B cell (primary cell): ENCODE measurements at places on chromosomes 1 and 21. TPM values are rescaled to one million over a fixed set of nuclear protein-coding genes. Genes with fewer than 3 reads are reported as not detected.

DNA sequence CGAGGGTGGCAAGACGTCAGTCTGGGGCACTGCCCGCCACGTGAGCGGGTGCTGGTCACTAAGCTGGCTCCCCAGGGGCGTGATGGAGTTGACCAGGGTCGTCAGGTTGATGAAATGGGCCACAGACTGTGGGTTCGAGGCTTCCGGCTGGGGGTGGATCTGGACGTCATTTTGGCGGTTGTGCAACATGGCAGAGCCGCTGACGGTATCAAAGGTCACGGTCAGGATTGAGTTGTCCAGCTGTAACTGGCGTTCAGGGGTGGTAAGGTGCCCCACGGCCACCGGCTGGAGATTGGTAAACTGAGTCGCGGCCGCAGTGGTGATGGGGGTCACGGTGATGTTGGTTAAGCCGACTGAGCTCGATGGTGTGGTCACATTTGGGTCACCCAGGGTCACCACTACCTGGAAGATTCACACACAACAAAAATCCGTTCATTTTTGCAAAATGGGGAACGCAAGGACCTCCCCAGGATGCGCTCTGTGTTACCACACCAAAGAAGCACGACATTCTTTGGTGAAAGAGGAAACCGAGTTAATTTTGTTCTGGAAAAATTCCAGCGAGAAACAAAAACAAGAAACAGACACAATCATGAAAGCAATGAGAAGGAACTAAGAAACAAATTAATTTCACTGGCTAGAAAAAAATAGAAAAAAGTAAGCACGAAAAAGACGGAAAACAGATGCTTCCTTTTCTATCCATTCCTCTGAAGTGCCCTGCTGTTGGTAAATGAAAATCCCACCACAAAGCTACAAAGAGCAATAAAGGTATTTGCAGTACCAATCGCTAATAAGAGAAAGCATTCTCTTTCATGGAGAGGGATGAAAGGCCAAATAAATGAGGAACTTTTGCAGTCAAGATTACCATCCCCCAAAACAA, 34.7 kb upstream of the RIPK4 start:
- no peak overlapping the region for H3K27ac ChIP-seq
- H3K4me1 ChIP-seq, result no peaks in the 10 kb centered on the region
- H3K27me3 ChIP-seq, result no peaks in the 10 kb centered on the region
- no peak for DNase-seq
- H3K36me3 ChIP-seq, result no peaks in the 10 kb centered on the region
- H3K4me3 ChIP-seq, result no peak overlapping the region

DNA sequence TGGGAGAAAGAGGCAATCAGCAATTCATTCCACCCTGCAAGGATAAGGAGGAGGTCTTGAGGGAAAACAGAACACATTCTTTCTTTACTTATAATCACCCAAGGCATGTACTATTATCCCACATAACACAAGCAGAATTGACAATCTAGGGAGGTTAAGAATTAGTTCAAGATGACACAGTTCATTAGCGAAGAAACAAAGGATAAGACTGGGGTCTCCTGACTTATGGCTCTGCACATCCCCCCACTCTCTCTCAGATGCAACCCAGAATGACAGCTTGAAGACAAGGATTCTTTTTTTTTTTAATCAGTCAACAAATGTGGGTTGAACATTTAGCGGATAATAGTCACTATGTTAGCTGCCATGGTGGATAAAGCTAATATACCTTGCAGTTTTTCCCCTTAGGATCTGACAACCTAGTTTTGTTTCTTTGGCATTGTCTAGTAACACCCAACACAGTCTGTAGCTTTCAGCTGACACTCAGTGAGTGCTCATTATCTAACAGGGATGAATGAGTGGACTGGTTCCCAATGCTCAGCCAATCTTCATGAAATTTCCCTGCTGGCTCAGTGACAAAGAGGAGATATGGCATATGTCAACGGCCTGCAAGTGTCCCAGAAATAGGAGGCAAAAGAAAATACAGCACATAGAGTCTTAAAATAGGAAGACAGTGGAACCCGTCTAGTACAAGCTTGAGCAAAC, 35.1 kb downstream of the RXRG start:
- no peaks in the 10 kb centered on the region for H3K36me3 ChIP-seq
- no peak overlapping the region for H3K4me3 ChIP-seq
- H3K27me3 ChIP-seq, result peaks cover 24% of the 10 kb centered on the region
- no peak for DNase-seq
- no peak overlapping the region for H3K27ac ChIP-seq
- H3K4me1 ChIP-seq, result no peaks in the 10 kb centered on the region

- no peaks in the 10 kb centered on the region for H3K4me1 ChIP-seq
- no peak overlapping the region for H3K4me3 ChIP-seq
- H3K36me3 ChIP-seq, result no peaks in the 10 kb centered on the region
- H3K27me3 ChIP-seq, result peaks cover 6% of the 10 kb centered on the region
Observed at GRCh38 chr1:154741327-154741726, 128.8 kb downstream of the KCNN3 start.

DNA sequence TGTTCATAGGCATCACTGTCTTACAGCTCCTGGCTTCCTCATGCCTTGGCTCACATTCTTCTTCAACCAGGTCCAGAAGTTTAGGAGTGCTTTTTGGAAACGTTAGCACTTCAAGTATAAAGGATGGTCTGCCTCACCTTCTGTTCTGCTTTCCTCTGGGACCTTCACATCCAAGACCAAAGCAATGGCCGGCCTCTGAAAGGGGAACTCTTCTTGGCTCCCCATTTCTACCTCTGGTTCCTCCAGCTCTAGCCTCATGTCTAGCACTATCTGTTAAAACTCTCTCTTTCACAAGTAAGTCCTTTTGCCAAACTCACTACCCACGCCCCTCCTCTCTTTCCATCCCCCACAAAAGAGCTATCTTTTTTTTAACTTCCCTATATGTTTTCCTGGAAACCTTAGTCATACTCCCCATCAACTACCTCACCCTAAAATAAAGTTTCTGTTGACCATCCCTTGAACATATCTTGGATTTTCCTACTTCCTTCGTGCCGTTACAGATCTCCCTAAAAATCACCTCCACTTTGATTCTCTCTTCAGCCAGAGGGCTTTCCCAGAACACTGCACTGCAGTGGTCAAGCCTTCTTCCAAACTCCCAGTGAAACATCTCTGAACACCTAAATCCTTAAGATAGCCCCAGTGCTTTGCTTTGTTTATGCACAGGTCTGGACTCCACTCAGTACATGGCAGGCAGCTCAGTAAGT, 7.9 kb downstream of the SORT1 start:
- no peak for DNase-seq
- peaks cover 61% of the 10 kb centered on the region for H3K27me3 ChIP-seq
- no peak overlapping the region for H3K27ac ChIP-seq
- no peaks in the 10 kb centered on the region for H3K36me3 ChIP-seq

Gene CCDC24
- 18.0 and 18.4 TPM in 2 replicates for total RNA-seq
